ENCODE measurements at places on chromosomes 1 and 21.

GRCh38 chr1:94658221-94658620, 116.7 kb upstream of the F3 start:
- DNase-seq = no peak

- peak; percentile 51 for DNase-seq
These were observed 81.9 kb upstream of the HAO2 start for GRCh38 chr1:119286587-119287181.

GRCh38 chr21:31425138-31425537, 81.1 kb upstream of the TIAM1 start:
- no peak for DNase-seq

GRCh38 chr1:6982443-6982842, 197.2 kb downstream of the CAMTA1 start:
- DNase-seq = no peak

DNA sequence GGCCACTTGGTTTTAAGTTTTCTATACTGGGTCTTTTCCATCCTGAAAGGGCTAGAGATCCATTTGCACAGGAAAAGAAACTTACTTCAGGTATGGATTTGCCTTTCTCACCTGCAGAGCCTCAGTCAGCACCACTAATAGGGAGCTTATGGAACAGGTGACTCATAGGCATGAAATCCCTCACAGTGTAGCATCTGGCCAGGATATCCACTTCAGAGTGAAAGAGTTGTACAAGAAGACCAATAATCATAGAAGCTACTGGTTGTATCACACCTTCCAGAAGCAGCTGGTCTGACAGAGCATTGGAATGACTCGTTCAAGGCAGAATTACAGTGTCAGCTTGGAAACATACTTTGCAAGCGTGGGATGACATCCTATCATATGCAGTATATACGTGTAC, 26.3 kb upstream of the SYT14 start:
- DNase-seq = no peak

DNA sequence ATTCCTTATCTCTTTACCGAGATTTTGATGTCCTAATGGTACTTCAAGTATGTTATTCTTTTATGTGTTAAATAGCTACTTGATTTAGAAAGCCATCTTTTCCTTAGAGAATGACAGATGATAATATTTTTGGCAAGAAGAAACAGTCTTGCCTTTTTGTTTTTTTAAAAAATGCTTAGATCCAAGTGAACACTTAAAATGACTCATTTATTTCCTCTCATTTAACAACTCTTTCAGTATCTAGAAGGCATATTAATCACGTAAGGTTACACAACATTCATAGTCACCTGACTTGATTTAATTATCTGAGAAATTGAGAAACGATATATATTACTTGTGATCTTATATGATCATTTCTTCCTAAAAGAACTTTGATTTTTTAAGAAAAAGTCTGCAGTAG, 52.4 kb downstream of the SUCO start:
- no peak for DNase-seq

DNA sequence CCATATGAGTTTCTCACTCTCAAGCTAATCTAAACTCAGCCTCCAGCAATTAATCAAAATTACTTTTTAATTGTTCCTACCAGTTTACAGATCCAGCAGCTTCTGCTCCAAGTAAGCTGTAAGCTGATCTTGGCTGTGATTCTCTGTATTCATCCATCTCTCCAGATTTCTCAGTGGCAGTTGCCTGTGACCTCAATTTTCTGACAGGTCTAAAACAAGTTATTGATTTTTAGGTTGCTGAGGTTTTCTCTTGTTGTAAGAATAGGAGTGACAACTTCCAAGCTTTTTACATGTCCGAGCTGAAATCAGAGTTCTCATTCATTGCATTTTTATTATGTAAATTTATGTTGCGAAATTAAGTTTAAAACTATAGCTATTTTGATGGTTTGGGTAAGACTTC, 1044.4 kb downstream of the PLA2G4A start:
- DNase-seq = no peak

DNA sequence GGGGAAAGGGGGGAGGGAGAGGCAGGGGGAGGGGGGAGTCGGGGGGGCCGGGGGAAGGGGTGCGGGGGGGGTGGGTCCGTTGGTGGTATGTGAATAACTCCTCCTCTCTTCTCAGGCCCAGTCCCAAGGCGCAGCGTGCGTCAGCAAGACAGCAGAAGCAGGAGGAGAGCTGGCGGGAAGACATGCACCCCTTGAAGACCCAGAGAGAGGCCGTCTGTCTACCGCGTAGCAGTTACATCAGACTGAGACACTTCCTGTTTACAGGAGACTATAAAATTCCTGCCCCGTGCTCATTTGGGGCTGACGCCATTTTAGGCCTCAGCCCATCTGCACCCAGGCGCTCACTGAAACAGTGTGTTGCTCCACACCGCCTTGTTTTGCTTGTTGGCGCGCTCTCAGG, 55.3 kb downstream of the SETD4 start:
- DNase-seq = no peak

GRCh38 chr1:240652549-240652948, 40.6 kb upstream of the GREM2 start:
- DNase-seq = no peak

DNA sequence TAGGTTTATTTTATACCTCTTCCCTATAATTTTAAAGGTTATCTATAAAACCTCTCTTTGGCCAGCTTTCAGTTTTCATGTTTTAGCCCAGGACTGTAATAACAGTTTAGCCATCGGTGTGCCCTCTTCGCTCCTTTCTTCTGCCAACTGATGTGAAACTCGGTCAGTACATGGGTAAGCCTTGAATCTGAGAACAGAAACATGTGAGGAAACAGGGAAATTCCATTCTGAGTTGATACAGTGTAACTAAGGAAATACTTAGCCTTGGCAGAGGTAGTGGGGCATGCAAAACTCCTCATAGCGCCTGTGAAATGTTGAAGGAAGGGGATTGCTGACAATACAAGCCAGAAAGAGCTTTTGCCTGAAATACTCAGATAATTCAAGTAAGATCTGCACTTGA, 465.2 kb downstream of the NCAM2 start:
- no peak for DNase-seq

- DNase-seq = no peak
These were observed 111.6 kb downstream of the SIPA1L2 start for GRCh38 chr1:232518349-232518748.

DNA sequence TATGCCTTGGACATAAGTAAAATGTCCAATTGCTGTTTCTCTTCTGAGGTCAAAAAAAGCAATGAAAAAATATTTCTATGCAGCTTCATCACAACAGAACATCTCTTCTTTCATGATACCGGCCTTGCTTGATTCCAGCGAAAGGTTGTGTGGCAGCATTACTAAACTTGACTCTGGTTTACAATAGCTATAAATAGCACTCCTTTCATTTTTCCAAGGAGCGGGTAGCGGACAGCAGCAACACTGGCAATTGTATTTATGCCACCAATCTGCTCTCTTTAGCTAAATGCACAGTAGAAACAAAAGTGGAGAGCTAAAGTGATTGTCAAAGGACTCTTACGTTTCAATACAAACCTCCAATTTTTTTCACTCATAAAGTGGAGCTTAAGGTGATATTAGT, 7.5 kb upstream of the DAB1 start:
- no peak for DNase-seq

GRCh38 chr1:41341772-41342562, 19.3 kb upstream of the FOXO6 start:
- DNase-seq = no peak

DNA sequence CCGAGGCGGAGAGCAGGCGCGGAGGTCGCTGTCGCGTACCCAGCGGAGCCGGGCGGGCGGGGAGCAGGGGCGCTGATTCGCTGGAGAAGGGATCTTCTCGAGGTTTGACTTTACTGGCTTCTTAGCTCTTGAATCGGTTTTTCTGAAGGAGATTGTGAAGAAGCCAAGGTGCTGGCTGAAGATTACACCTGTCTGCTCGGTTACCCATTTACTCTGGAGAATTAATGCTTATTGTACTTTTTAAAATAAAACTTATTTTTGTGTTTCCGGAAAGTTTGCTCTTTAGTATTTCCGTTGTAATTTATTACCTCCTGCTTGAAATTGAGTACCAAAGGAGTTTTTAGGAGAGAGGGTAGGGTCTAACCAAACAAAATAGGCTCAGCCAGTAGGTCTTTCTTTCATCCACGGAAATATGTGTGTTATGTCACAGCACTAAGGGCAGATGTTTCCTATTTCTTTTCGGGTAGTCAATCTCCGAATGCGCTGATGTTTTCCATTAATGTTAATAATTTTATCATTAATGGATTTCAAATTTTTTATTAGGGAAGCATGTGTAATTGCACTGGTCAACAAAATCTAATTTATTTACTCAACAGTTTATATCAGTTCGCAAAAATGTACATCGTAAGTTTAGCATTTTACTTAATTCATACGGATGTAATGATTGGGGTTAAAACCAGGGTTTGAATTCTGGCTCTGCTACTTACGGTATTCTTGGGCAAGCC, 510 bp upstream of the GNG5 start:
- no peak for DNase-seq

GRCh38 chr1:118159569-118159968, 25.5 kb downstream of the SPAG17 start:
- DNase-seq = no peak

DNA sequence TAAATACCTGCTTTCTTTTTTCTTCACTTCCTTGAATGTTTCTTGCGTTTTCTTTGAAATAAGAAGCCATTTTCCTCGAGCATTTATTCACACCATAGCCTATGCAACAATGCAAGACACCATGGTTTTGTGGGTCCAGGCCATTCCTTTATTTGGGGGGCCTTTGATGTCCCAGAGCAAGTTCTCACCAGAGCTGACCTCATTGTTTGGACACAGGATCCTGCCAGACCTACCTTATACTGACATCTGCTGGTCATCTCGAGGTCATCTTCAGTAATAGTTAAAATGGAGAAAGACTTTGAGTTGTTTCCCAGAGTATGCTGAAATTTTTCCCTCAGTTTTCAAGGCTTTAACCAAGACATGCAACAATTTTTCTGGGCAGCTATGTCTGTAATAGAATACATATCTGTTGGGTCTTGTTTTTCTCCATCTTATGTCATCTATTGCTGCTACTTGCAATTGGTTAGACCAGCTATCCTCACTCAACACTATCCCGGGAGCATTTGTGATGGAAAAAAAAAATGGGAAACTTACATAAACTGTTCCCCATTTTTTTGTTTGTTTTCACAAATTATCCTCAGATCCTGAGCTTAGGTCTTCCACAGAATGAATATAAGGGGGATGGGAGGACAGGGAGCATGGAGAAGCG, 34.0 kb upstream of the BACE2 start:
- peak; percentile 59 for DNase-seq

GRCh38 chr1:222909586-222909985, 94.7 kb downstream of the DISP1 start:
- DNase-seq = no peak

- DNase-seq = no peak
These were observed 3.8 kb upstream of the KTI12 start for GRCh38 chr1:52037402-52037814.

- DNase-seq = peak; percentile 55
These were observed 6.9 kb downstream of the ACKR1 start for GRCh38 chr1:159211331-159212136.

GRCh38 chr1:244647819-244648218, 5.1 kb upstream of the DESI2 start:
- no peak for DNase-seq

- DNase-seq = no peak
These were observed 307.0 kb upstream of the PROX1 start for GRCh38 chr1:213680677-213681325.

DNA sequence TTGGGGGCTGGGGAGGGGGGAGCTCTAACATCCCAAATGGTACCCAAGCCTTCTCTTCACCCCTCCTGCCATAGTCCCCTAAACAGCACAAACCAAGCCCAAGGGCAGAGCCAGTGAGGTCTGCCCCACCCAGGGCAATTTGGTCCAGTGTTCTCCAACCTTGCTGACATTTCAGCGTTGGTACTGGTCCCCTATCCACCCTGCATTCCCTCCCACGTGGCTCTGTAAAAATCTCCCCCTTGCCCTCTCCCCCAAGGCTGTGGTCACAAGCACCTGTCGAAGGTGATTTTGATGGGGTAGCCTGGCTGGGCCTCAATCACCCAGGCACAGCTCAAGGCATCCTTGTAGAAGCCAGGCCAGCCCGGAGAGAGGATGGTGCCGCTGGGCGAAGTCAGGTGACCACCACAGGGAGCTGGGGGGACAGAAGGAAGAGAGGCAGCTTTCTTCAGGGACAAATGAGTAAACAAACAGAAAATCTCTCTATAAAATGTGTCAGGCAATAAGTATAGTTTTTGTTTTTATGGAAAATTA, 137.5 kb upstream of the HMGB4 start:
- DNase-seq = no peak

DNA sequence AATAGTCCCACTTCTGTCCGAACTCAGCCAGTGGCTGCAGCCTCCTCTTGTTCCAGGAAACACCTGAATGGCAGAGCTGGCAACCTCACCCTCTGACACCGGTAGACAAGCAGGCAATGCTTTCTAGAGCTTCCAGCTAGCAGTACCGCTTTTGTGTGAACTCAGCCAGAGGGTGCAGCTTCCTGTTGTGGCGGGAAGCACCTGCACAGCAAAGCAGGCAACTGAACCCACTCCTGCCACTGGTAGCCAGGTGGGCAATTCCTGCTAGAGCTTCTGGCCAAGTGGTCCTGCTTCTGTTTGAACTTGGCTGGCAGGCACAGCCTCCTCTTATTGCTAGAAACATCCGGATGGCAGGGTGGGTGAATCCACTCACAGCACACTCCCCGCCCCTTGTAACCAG, 40.1 kb upstream of the TMPRSS15 start:
- no peak for DNase-seq

DNA sequence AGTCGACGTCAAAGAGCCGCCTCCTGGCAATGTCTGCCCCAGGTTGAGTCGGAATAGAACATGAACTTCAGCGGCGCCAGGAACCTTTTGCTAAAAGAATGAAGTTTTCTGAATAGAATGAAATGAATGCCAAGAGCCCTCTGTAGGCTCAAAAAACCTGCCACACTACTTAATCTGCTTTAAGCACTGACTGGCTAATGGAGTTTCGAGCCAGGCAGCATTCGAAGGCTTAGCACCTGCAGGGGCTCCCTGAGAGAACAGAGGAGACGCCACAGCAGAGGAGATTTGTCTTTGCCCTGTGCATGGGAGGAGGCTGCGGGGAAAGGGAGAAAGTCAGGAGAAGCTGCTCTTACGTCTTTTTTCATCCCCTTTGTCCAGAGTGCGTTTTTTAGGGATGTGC, 641.7 kb downstream of the AJAP1 start:
- no peak for DNase-seq

GRCh38 chr1:52323731-52324130, 42.3 kb downstream of the CC2D1B start:
- DNase-seq = no peak

DNA sequence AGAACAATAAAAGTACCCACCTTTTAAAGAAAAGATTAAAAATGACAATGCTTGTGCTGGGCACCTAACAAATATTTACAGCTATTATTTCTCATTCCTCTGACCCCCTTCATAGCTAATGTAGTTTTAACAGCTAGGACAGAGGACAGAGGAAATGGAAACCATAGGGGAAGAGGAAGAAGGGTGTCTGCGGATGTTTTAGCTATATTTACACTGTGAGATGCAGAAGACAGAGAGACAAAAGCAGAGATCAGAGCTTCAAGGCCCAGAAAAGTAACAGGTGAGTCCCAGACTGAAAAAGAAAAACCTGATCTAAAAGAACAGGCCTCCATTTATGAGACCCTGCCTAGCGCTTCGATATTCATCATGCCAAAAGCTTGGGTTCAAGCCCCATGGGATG, 72.0 kb downstream of the ZNF281 start:
- DNase-seq = no peak
